ENCODE measurements at places on chromosomes 1 and 21.

DNA sequence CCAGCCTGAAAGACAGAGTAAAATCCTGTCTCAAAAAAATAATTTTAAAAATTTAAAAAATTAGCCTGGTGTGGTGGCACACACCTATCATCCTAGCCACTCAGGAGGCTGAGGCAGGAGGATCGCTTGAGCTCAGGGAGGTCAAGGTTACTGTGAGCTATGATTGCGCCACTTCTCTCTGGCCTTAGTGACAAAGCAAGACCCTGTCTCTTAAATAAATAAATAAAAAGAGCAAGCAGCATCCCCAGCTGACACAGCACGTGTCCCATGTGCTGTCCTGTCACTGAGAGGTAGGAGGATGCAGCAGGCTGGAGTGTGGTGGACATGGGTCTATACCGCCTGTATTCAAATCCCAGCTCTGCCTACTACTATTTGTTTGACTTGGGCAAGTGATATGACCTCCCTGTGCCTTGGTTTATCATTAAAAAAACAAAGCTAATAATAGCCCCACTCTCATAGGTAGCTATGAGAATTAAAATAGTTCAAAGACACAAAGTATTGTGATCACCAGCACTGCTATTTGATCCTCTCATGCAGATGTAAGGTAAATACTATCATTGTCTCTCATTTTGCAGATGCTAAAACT, 22.2 kb upstream of the ECE1 start:
- H3K27ac ChIP-seq, result peak overlapping the region; percentile 34
- no peaks in the 10 kb centered on the region for H3K36me3 ChIP-seq
- H3K4me1 ChIP-seq, result peaks cover 35% of the 10 kb centered on the region
- no peaks in the 10 kb centered on the region for H3K27me3 ChIP-seq
- no peak for DNase-seq

DNA sequence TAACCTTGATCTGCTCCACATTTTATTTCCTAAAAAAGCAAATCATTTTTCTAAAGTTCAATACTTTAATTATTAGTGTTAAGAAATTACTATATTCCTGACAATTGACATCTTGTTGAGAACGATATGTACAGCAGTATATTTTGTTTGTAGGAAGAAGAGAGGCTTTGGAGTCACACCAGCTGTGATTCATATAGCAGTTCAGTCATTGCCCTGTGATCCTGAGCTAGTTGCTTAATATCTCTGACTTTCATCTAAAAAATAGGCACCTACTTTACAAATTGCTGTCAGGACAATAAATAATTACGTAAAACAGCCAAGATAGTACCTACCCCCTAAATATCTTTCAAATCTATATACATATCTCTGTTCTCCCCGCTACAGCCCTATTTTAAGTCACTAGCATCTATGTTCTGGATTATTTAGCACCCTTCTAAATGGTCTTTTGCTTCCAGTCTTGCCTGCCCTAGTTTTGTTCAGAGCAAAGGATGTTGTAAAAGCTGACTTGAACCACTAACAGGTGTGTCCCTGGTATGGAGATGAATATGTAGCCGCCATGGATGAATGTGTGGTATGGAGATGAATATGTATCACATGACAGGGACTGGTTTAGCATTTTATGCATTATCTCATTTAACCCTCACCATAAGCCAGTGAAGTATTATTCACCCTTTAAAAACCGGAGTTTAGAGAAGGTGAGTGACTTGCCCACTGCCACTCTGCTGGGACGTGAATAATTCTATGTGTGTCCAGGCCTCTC, 42.2 kb downstream of the RNF220 start:
- H3K27me3 ChIP-seq, result peaks cover 50% of the 10 kb centered on the region
- no peak overlapping the region for H3K4me3 ChIP-seq
- DNase-seq, result no peak
- no peaks in the 10 kb centered on the region for H3K4me1 ChIP-seq
- H3K36me3 ChIP-seq, result peaks cover 3% of the 10 kb centered on the region

- H3K27ac ChIP-seq, result no peak overlapping the region
- H3K36me3 ChIP-seq, result no peaks in the 10 kb centered on the region
- no peak for DNase-seq
- H3K4me3 ChIP-seq, result no peak overlapping the region
- peaks cover 3% of the 10 kb centered on the region for H3K4me1 ChIP-seq
- H3K27me3 ChIP-seq, result peaks cover 56% of the 10 kb centered on the region
Measured at GRCh38 chr1:109475261-109475660, 8.4 kb upstream of the ATXN7L2 start.

GRCh38 chr1:44674113-44675000, at the start of the genes ARMH1 and TMEM53:
Gene ARMH1 (plus strand): TSS chr1:44674714. CDS start chr1:44689698, 14,984 bp downstream.
Gene TMEM53 (minus strand): TSS chr1:44674481. CDS start chr1:44674391, 90 bp downstream.
- H3K36me3 ChIP-seq, result no peaks in the 10 kb centered on the region
- peak within 1 kb of the TSS; percentile 89 for H3K27ac ChIP-seq
- peak; percentile 92 for DNase-seq
- no peaks in the 10 kb centered on the region for H3K27me3 ChIP-seq
- H3K4me1 ChIP-seq, result peaks cover 12% of the 10 kb centered on the region
- peak within 1 kb of the TSS; percentile 91 for H3K4me3 ChIP-seq

DNA sequence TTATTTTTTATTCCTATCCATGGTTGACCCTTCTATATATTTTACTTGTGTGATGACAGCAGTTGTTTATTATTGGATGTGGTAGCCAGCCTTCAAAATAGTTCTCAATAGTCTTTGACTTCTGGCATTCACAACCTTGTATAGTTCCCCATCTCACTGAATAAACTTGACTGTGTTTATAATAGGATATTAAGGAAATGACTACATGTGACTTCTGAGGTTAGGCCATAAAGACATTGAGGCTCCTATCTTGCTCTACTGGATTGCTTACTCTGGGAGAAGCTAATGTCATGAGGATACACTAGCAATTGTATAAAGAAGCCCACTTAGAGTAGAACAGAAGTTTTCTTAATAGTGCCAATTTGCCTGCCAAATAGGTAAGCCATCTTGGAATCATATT, 231.8 kb downstream of the NEGR1 start:
- no peaks in the 10 kb centered on the region for H3K27me3 ChIP-seq
- H3K27ac ChIP-seq, result no peak overlapping the region
- H3K4me1 ChIP-seq, result no peaks in the 10 kb centered on the region
- no peak for DNase-seq

GRCh38 chr21:42513151-42513984, at the start of gene SLC37A1:
Gene SLC37A1 (plus strand): TSS chr21:42513852. CDS start chr21:42518455, 4,603 bp downstream.
- peak; percentile 35 for DNase-seq
- H3K27ac ChIP-seq, result peak within 1 kb of the TSS; percentile 84
- H3K36me3 ChIP-seq, result peaks cover 3% of the 10 kb centered on the region

DNA sequence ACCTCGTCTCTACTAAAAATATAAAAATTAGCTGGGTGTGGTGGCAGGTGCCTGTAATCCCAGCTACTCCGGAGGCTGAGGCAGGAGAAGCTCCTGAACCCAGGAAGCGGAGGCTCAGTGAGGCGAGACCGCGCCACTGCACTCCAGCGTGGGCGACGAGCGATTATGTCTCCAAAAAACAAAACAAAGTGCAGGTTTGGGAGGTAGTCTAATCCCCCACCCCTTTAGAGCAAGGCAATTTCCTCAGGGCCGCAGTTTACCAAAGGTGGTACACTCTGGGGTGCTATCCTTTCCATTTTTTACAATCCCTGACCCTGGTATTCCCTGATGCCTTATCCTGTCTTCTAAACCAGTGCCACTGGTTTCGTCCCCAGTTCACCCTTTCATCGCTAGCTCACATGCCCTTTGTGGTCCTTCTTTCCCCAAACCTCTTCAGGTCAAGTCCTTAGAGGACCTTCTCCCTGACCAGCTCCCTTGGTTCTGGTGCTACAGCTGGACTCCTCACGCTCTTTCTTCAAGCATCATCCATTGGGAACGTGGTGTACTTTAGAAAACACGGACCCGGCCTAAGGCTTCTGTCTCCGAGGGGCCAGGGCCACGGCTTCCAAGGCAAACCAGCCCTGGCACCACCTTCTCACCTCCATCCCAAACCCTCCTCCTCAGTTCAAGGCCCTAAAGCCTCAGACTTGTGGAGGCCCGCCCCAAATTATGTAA, 873 bp downstream of the IFT25 start:
- H3K36me3 ChIP-seq, result no peaks in the 10 kb centered on the region
- peaks cover 41% of the 10 kb centered on the region for H3K4me1 ChIP-seq
- peak overlapping the region; percentile 94 for H3K4me3 ChIP-seq
- no peak for DNase-seq

- H3K36me3 ChIP-seq, result no peaks in the 10 kb centered on the region
- no peaks in the 10 kb centered on the region for H3K27me3 ChIP-seq
- H3K4me1 ChIP-seq, result no peaks in the 10 kb centered on the region
- DNase-seq, result no peak
- no peak overlapping the region for H3K27ac ChIP-seq
Measured at GRCh38 chr1:68585351-68585750, 88.5 kb upstream of the DEPDC1 start.

DNA sequence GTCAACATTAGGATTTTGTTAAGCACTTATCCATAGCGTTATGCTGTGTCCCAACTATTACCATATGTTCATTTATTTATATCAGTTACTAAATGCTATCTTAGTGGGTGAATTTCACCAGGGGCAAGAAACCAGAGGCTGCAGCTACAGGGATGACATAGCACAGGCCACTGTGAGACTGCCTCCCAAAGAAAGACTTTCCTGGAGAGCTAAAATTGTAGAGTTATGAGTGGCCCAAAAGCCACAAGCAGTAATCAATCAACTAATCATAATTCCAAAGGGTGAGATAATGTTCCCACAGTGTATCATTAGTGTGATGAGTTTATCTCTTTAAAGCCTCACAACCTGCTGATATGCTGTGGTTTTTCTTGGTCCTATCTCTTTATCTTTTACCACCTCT, 3.8 kb upstream of the TGFB2 start:
- no peak for DNase-seq
- H3K27ac ChIP-seq, result no peak overlapping the region
- no peaks in the 10 kb centered on the region for H3K36me3 ChIP-seq
- peaks cover 5% of the 10 kb centered on the region for H3K4me1 ChIP-seq

DNA sequence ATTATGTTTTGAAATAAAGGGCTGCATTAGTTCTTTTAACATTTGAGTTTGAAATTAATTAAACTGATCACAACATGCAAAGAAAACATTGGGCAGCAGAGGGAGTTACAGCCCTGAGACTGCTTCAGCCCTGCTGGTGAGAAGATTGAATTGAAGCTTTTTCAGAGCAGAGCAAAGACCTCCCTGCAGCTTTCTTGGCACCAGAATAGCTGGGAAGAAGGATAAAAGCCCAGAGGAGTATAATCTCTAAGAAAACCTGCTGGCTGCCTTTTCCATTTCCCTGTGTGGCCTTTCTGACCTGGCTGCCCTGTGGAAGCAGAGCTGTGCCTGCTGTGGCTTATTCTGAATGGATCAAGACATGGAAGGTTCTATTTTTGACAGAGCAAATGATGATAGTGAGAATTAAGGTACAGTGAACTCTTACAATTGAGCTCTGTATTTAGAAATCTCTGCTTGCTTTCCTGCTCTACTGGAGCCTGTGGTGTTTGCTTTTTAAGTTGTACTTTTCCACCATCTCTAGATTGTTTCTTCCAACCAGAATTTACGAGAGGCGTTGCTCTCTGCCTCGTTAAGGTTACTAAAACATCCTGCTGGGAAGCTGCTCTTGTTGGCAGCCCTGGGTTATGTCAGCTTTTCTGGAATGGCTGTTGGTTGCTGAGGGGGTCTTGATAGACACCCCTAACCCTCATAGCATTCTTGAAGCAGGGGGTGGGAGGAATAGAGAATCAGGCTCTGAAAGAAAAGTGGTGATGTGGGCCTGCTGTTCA, 9.9 kb downstream of the SNRPE start:
- H3K27me3 ChIP-seq, result no peaks in the 10 kb centered on the region
- H3K4me3 ChIP-seq, result no peak overlapping the region
- peaks cover 7% of the 10 kb centered on the region for H3K36me3 ChIP-seq

GRCh38 chr1:21564521-21565095, 55.4 kb downstream of the ALPL start:
- H3K27ac ChIP-seq, result no peak overlapping the region
- H3K27me3 ChIP-seq, result peaks cover 18% of the 10 kb centered on the region
- peaks cover 3% of the 10 kb centered on the region for H3K36me3 ChIP-seq
- no peak overlapping the region for H3K4me3 ChIP-seq
- DNase-seq, result no peak

DNA sequence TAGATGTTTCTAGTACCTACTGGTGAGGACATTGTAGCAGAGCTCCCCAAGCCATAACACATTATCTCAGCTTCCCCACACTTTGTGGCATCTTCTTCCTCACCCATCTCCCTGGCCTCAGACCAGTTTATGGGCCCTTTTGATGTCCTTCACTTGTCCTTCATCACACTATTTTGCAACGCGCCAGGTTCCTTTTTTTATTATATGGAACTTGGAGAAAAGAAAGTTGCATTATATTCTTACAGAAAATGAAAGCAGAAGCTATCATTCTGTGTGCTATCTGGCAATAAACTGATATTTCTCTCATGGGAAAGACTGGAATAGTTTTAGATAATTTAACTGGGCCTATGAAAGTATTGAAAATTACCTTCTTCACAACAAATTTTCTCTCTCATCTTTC, 196.9 kb upstream of the ETV3 start:
- peaks cover 3% of the 10 kb centered on the region for H3K36me3 ChIP-seq
- H3K4me1 ChIP-seq, result no peaks in the 10 kb centered on the region
- no peak for DNase-seq
- H3K27ac ChIP-seq, result no peak overlapping the region
- H3K4me3 ChIP-seq, result no peak overlapping the region
- H3K27me3 ChIP-seq, result peaks cover 20% of the 10 kb centered on the region

DNA sequence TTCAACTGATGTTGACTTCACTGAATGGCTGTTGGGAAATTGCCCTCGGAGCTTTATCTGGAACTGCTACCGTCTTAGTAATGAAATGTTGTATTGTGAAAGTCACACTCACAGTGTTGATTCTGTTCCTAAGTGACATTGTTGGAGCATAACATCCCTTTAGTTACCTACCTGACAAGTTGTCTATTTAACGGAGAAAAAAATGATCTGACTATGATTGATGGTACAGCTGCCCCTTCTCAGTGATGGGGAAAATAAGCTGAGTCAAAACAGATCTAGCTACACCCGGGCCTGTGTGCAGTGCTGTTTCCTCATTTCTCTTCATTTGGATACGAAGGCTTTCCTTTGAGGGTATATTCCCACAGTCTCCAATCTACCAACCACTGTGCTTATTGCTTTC, 472.3 kb upstream of the BRINP3 start:
- DNase-seq, result no peak
- no peaks in the 10 kb centered on the region for H3K36me3 ChIP-seq
- no peaks in the 10 kb centered on the region for H3K27me3 ChIP-seq
- H3K4me1 ChIP-seq, result no peaks in the 10 kb centered on the region
- no peak overlapping the region for H3K27ac ChIP-seq

DNA sequence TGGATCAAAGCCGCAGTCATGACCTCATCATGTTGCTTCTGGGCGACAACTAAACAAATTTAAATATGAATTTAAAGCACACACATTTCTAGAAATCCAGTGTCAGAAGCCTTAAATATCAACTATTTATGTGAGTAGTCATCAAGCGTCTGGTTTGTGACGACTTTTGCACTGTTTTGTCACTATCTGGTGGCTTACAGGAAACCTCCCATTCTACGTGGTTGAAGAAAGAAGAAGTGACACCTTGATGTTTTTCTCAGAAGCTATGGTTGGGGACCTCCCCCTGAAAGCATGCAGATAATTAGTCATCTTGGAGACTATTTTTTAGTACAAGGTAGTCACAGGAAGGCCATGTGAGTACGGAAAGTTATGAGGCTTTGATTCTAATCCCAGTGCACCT, 58.5 kb downstream of the TENT5C start:
- no peaks in the 10 kb centered on the region for H3K36me3 ChIP-seq
- H3K27ac ChIP-seq, result peak overlapping the region; percentile 96
- H3K27me3 ChIP-seq, result no peaks in the 10 kb centered on the region
- H3K4me1 ChIP-seq, result peaks cover 49% of the 10 kb centered on the region
- H3K4me3 ChIP-seq, result peak overlapping the region; percentile 47

Data from T-helper 17 cell (primary cell).